ENCODE measurements at places on chromosomes 1 and 21. TPM values are rescaled to one million over a fixed set of nuclear protein-coding genes. Genes with fewer than 3 reads are reported as not detected.

The TNFRSF9 gene
- total RNA-seq = not detected

DNA sequence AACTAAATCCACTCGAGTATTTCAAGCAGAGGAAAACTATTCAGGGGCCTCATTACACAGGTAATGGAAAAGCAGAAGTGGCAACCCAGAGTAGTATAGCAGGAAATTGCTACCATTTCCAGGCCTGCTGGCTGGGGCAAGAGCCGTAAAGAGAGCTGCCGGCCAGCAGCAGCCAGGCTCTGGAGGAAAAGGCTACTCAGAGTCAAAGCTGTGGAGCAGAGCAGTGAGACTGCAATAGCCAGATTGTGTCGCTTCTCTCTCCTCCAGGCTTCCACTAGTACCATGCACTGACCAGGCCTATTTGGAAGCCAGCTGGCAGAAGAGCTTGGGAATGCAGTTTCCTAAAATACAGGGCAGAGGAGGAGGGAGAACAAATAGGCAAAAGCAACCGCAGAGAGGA is 155.5 kb downstream of the OMA1 start:
- no peaks in the 10 kb centered on the region for H3K36me3 ChIP-seq
- DNase-seq = no peak
- no peak overlapping the region for H3K4me3 ChIP-seq
- H3K4me1 ChIP-seq = peaks cover 4% of the 10 kb centered on the region

GRCh38 chr1:206772243-206772937 is at the start of gene IL10:
Gene IL10, minus strand, starts transcription at chr1:206772494. Its CDS starts 59 bp downstream, at chr1:206772435.
- peak within 1 kb of the TSS; percentile 6 for H3K27ac ChIP-seq
- H3K4me1 ChIP-seq = peaks cover 4% of the 10 kb centered on the region
- DNase-seq = no peak
- H3K4me3 ChIP-seq = no peak within 1 kb of the TSS
- H3K27me3 ChIP-seq = peaks cover 25% of the 10 kb centered on the region

- peaks cover 48% of the 10 kb centered on the region for H3K27me3 ChIP-seq
- H3K4me1 ChIP-seq = no peaks in the 10 kb centered on the region
- no peak for DNase-seq
- H3K36me3 ChIP-seq = no peaks in the 10 kb centered on the region
- no peak overlapping the region for H3K4me3 ChIP-seq
Observed at GRCh38 chr1:29823561-29823960, 587.2 kb downstream of the PTPRU start.

- no peaks in the 10 kb centered on the region for H3K27me3 ChIP-seq
- no peaks in the 10 kb centered on the region for H3K36me3 ChIP-seq
- no peak for DNase-seq
- peak overlapping the region; percentile 99 for H3K27ac ChIP-seq
- peaks cover 50% of the 10 kb centered on the region for H3K4me1 ChIP-seq
Observed at GRCh38 chr21:31732597-31733550, 956 bp upstream of the SCAF4 start.

GRCh38 chr1:200353232-200353631 is 56.6 kb downstream of the ZNF281 start:
- no peaks in the 10 kb centered on the region for H3K36me3 ChIP-seq
- H3K4me1 ChIP-seq = peaks cover 8% of the 10 kb centered on the region
- DNase-seq = no peak

- H3K36me3 ChIP-seq = no peaks in the 10 kb centered on the region
- H3K27me3 ChIP-seq = no peaks in the 10 kb centered on the region
- H3K27ac ChIP-seq = no peak overlapping the region
- H3K4me1 ChIP-seq = peaks cover 31% of the 10 kb centered on the region
- no peak overlapping the region for H3K4me3 ChIP-seq
Observed at GRCh38 chr1:150546294-150546937, 2.8 kb upstream of the ADAMTSL4 start.

- H3K36me3 ChIP-seq = no peaks in the 10 kb centered on the region
- H3K4me1 ChIP-seq = no peaks in the 10 kb centered on the region
- no peak for DNase-seq
- H3K27me3 ChIP-seq = no peaks in the 10 kb centered on the region
Observed at GRCh38 chr1:213568929-213569815, 418.6 kb upstream of the PROX1 start.
